ENCODE measurements at places on chromosomes 3 and 15.

DNA sequence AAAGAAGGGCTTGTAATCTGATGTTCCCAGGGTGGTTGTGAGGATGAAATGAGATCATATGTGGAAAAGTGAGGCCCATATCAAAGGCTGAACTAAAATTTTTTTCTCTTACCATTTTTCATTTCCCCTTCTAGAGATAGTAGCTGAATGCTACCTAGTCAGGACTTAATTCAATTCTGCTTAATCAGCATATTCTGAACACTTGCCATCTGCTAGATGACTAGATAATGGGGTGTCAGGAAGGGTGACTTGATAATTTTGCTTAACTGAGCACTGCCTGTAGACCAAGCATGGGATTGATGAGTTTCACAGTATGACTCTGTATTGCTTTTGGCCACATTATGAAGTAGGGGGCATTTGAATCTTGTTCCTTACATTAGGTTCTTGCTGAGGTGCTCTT is 136.2 kb downstream of the CHST2 start:
- DNase-seq, result no peak

DNA sequence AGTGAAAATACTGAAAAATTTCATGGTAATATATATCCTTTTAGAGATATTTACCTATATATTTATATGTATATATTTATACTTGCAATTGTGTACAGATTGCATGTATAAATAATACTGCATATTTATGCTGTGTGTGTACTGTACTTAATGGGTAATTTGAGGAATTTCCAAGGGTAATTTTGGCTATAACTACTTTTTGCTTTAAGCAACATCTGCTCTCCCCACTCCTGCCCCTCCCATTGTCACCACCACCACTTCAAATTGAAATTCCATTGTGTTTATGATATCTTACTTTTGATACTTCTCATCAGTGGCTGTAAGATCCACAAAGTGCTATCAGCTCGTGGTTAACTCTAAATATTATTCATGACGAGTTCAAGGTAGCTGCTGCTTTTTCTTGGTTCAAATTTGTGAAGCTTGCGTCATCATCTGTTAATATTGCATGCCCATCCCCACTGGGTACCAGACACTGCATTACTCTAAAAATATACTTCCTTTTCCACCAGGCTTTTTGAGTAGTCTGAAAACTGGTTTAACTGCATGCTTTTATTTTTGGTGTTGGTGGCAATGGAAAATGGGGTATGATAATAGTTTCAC is 91.7 kb upstream of the MITF start:
- DNase-seq, result no peak

DNA sequence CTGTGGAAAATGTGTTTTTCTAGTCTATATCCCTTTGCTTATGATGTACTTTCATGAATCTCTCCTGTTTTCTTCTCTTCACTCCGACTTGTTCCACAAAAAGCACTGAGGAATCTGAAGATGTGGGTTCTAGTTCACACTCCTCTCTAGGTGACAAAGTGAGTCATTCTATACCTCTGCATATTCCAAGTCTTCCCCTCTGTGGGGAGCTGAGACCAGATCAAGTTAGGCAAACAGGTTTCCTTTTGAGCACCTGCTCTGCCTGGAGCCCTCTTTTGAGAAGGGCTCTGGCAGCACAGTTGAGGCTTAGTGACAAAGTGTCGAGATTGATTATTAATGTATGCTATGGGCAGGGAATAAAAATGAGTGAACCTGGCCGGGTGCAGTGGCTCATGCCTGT is 82.4 kb upstream of the VGLL4 start:
- no peak for DNase-seq

DNA sequence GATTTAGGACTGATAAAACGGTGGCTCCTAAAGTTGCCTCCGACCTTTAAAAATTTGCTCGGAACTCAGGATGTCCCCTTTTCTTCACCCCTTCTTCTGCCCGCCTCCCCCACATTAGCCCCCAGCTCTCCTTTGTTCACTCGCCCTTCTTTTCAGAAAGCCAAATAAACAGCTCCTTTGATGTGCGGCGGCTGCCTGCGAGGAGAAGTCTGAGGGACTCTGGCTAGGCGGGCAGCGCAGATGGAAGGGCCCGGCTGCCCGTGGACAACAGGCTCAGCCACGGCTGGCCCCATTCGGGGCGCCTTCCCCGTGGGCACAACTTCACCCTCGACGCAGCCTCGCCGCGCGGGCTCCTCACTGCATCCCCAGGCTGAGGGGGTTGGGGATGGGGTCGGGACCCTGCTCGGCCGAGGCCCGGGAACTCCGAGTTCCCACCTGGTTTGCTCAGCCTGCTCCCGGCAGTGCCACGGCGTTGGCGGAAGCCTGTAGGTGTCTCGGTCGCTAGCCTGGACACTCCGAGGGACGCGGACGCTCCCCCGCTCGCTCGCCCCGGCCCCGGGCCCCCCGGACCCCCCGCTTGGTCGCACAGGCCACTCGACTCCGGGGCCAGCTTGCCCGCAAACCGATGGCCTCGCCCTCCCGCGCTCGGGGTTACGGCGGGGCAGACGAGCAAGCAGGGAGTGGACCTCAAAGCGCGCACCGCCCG is 897 bp upstream of the TLE3 start:
- DNase-seq, result no peak

GRCh38 chr3:171430530-171430929 is 29.7 kb downstream of the TNIK start:
- no peak for DNase-seq
